Activated T-helper 1 cell treated with anti-CD3 and anti-CD28 coated beads, Interleukin-2, amount 50 U/mL, for 16 hours (primary cell): ENCODE measurements at places on chromosomes 6 and 20.

DNA sequence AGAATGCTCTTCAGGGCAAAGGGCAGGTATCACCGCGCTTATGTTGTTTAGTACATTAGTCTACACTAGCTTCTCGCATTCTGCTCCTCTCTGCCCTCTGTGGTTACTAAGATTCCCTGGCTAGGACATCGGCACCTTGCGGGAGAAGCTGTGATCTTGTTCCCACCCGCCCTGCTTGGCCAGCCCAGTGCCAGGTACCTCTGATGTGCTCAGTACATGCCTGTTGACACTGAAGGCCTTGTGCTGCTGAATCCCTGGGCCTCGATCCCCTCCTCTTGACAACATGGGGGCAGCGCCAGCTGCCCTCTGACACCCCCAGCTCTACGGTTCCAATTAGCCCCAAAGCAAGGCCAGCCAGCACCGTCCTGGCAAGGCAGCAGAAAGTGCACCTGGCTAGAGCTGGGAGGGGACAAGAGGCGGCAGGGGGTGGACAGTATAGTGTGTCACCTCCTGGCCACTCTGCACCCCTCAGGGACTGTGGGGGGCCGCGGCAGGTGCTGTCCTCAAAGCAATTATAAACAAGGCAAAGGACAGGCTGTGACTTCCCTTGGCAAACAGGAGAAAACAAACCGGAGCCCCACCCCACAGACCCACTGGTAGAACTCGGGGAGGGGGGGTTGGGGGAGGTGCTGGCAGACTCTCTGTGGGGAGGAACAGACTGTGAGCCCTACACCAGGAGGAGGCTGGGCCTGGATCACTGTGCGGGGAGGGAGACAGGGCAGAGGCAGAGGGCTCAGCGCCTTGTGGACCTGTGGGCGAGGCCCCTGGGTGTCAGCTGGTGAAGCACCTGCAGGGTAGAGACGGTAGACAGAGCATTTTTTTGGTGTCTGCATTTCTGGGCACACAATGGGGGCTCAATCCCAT is 7.1 kb downstream of the TFEB start:
- DNase-seq, result no peak

GRCh38 chr6:16731478-16732051 is 29.7 kb downstream of the ATXN1 start:
- no peak for DNase-seq

DNA sequence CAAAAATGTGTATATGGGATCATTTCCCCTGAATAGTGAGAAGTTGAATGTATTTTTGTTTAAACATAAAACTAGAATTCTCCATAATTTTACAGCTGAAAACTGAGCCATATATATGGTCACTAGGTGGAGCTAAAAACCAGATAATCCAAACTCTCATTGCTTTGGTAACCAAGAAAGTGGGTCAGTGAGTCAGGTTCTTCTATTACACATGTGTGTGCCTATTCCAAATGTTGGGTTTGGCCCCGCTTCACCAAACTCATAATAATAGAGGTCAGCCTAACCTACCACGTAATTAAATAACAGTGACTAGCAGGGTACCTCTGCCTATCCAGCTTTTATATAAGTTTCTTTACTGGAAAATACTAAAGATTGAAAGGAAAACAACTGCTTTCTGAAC is 19.3 kb upstream of the RNGTT start:
- no peak for DNase-seq

DNA sequence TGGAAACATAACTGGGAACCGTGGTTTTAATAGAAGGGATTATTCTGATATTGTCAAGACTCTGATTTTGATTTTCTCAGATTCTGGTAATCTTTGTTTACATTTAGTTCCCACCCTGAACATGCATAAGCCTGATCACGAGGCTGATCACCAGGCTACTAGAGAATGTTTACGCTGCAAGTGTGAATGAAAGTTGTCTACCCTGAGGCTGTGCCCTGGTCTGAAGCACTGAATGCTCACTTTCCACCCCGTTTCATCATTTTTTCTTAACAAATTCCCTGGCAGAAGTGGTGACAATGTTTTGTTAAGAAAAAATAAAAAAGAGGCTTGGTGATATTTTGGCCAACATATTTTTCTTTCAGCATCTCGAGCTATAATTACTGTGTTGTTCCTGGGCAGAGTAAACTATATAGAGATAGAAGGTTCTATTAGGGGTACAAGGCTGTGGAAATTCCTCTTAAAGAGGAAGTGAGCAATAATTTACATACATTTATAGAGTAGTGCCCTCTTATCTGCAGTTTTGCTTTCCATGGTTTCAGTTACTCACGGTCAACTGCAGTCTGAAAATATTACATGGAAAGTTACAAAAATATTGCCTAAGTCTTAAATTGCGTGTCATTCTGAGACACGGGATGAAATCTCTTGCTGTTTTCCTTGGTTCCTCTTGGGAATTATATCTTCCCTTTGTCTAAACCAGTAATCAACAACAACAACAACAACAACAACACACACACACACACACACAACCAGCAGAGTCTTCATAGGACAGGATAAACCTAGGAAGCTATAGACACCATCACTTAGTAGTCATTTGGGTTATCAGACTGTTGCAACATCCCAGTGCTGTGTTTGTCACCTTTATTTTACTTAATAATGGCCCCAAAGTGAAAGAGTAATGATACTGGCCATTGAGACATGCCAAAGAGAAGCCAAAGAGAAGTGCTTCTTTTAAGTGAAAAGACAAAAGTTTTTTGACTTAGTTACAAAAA is 566.6 kb upstream of the CITED2 start:
- DNase-seq, result no peak

DNA sequence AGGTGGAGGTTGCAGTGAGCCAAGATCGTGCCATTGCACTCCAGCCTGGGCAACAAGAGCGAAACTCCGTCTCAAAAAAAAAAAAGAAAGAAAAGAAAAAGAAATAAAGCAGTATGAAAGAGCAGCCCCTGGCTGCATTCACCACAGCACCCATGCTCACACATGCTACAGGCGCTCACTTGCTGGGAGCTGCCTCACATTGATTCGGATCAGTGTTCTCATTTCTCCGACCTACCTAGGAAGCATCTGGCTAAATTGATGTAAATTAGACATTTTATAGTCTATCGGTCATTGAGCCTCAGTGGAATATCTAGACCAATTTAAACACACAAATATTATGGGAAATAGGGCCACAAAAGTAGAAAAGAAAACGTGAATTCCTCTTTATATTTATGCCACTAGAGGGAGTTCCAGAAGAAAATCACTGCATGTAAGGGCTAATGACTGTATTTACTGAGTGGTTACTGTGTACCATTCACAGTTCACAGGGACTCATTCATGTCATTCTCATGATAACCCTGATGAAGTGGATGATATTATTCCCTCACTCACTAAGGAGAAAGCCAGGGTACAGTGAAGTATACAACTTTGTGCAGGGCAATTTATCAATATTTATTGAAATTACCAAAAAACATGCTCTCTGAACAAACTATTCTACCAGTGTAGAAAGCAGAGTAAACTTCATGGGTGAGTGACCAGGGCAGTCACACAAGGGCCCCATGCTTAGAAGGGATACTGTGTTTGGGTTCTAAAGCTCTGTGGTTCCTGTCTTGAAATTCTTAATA is 5.3 kb upstream of the MOG start:
- no peak for DNase-seq

DNA sequence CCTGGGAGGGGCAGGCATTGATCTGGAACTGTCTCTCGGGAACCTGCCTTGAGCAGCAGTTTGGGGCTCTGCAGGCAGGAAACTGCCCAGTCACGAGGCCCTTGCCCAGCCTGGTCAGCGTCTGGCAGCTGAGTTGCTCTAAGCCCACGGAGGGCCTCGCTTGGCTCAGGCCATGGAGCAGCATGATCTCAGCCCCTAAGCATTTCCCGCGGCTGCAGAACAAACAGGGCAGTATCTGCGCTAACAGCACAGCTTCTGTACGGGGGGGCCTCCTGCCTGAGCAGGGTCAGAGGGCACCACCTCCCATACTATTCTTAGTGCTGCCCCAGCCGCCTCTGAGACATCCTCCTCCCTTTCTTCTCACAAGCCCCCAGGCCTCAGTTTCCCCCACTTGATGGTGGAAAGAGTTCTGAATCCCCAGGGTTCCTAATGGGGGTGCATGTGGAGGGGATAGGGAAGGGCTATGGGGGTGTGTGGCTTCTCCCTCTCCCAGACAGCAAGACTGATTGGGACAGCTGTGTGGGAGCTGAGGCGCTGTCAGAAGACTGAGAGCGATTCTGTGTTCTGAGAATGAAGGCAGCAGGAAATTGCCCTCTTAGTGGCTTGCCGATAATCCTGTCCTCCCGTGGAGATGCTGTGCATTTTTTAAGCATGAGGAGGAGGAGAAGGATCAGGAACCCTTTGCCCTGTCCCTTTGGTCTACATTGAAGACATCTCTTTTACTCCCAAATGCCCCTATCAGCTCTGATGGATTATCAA is 46.4 kb downstream of the MOCS1 start:
- DNase-seq, result no peak

- no peak for DNase-seq
These were observed 262.8 kb upstream of the HS3ST5 start for GRCh38 chr6:114605656-114606055.

DNA sequence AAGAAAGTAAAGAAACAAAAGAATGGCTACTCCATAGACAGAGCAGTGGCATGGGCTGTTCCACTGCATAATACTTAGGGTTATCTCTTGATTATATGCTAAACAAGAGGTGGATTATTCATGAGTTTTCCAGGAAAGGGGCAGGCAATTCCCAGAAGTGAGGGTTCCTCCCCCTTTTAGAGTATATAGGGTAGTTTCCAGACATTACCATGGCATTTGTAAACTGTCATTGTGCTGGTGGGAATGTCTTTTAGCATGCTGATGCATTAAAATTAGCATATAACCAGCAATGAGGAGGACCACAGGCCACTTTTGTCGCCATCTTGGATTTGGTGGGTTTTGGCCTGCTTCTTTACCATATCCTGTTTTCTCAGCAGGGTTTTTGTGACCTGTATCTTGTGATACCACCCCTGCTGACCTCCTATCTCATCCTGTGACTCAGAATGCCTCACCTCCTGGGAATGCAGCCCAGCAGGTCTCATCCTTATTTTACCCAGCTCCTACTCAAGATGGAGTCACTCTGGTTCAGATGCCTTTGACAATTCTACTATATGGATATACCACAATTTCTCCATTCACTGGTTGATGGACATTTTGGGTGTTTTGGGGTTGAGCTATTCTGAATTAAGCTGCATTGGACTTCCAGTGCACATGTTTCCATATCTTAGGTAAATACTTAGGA is 280.6 kb downstream of the FARS2 start:
- no peak for DNase-seq

GRCh38 chr6:113742342-113742741 is 114.8 kb upstream of the MARCKS start:
- no peak for DNase-seq

DNA sequence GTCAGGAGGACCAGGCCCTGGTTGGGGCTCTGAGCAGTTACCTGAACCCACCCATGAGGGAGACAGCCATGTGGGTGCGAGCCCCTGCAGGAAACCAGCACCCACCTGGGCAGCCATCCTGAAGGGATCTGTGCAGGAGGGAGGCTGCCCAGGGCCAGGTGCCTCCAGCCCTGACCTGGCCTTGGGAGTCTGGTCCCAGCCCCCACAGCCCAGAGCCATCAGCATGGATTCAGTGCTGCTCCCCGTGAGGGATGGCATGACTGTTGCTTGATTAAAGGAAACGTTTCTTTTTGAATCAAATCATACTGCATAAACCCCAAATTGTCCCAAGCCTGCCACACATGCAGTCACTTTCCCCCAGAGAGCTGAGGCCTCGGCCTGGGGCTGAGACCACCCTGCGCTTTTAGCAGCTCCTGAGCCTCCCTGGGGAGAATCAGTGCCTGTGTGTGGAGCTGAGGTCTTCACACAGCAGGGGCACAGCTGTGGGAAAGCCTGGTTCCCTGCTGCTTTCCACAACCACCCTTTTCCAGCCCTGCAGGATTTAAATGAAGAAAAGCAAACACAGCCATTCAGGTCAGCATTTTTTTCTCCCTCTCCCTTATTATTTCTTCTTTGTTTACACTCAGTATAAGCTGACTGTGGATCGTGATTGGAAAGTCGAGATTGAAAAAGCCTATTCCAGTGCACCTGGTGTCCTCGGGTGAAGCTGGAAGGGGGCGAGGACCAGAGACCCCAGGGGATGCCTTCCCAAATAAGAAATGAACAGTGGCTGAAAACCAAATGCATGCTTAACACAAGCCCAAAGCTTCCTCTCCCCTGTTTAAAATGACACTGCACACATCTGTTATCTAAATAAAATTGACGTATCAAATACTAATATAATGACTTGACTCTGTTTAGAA is 283.9 kb downstream of the SMOC2 start:
- DNase-seq, result no peak

DNA sequence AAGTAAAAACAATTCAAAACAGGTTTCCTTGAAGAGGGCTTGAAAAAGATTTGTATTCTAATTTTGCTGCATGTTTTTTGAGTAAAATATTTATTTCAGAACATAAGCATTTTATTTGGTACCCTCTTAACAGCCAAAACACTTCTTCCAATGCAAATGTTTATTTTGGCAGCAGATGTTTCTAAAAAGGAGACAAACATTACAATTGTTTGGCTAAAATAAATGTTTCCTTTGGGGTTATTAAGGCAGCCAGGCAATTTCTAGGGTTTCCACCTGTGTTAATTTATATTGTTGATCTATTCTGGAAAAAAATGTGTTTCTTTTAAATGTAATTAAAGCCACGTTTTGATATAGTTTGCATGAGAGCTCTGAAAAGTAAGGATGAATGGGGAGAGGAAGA is 56.6 kb downstream of the ARID1B start:
- DNase-seq, result no peak

DNA sequence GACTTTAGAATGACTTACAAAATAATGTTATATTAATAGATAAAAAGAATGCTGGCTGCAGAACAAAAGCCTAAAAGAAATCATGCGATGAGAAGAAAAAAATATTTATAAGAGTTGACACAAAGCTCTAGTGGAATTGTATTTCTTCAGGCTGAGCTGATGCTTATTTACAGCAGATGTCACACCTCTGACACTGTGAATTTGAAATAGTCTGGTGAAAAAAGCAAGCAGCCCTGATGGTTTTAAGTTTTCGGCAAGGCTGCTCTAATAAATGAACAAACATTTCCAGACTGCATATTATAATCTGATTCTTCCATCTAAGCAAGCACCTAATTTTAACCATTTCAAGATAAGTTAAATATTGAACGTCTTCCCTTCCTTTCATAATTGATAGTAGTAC is 109.9 kb downstream of the LIN28B start:
- no peak for DNase-seq

DNA sequence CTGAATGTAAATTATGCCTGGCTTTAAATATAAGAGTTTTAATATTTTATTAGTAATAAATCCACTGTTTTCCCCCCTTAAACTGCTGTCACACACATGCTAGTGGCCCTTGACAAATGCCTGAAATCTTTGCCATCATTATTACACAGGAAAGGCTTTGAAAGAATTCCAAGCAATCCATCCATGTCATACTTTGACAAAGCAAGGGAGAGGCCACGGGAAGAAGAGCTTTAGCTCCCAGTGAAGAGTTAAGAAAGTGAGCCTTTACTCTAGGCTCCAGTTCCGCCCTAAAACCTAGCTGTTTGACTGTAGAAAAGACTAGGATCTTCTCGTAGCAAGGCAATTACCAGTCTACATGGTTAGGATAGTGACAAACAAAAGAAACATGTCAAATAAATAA is 147.9 kb downstream of the GMDS start:
- no peak for DNase-seq

- DNase-seq, result peak; percentile 85
These were observed at the start of the genes FARS2 and LYRM4 for GRCh38 chr6:5260661-5261544. TSS of gene FARS2 (plus strand) at chr6:5261513. TSS of gene LYRM4 (minus strand) at chr6:5260950. CDS start at chr6:5260733, 217 bp downstream.

GRCh38 chr6:126803769-126804168 is 314.7 kb upstream of the RSPO3 start:
- no peak for DNase-seq
